NCI-H446 treated with DMSO at 0.1 percent for 48 hours (cell line): ENCODE measurements at places on chromosomes 11 and 22.
A peak's percentile ranks its signal among the peaks of the same experiment; 100 is the strongest.

- DNase-seq: no peak
These were observed 583.7 kb downstream of the BRD1 start for GRCh38 chr22:49243965-49244364.

DNA sequence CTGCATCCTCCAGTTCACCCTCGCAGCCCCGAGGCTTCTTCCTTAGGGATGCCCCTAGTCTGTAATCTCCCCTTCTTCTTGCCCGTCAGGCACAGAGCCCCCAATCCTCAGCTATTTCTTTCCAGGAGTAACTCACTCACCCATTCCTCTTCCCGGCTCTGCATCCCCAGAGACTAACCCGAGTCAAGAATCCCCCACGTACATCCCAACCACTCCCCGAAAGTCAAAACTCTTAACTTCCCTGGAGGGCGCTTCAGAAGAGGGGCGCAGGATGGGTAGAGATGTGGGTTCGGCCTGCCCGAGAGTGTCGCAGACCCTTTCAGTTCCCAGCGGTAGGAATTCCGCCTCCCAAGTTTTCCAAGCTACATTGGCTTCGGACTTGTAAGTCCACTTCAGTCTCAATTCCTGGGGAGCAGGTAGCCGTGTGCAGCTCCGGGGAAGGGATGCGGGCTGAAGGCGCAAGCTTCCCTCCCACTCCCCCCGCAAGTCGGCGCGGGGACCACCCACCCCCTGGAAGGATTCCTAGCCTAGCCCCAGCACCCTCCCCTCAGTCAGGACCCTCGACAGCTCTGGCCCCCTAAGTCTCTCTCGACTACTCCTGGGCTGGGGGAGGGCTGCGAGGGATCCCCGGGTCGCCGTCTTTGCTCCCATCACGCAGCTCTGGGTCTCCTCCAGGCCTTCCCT lies 871 bp downstream of the BDNF start:
- DNase-seq: no peak

- DNase-seq: no peak
These were observed 8.2 kb downstream of the TPST2 start for GRCh38 chr22:26581633-26582168.

GRCh38 chr11:76234416-76235232 lies 28.3 kb upstream of the WNT11 start:
- no peak for DNase-seq

- DNase-seq: no peak
These were observed 28.8 kb downstream of the YAP1 start for GRCh38 chr11:102139081-102139498.

- DNase-seq: no peak
These were observed 176.9 kb downstream of the NAV2 start for GRCh38 chr11:19889531-19889930.

GRCh38 chr11:59267736-59268475 lies 55.2 kb upstream of the MPEG1 start:
- DNase-seq: no peak

DNA sequence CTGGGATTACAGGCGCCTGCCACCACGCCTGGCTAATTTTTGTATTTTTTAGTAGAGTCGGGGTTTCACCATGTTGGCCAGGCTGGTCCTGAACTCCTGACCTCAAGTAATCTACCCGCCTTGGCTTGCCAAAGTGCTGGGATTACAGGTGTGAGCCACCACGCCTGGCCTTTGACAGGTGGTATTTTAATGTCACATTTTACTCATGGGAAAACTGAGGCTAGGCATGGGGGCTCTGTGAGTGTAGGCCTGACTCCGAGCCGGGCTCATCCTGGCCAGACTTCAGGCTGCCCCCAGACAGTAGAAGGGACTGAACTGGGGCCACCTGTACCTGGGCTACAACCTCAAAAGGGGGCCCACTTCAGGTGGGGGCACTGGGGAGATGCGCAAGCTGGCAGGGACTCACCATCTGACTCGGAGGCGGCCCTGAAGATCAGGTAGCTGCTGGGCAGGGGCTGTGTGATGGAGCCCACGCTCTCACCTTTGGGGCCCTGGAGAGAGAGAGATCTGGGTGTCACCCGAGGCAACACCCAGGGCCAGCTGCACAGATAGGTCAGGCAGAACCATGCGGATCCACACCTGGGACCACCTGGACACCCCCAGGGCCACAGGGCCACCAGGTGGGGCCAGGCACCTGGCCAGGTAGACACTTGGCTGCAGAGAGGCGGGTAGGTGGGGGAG lies 45.8 kb downstream of the OSBPL5 start:
- no peak for DNase-seq

DNA sequence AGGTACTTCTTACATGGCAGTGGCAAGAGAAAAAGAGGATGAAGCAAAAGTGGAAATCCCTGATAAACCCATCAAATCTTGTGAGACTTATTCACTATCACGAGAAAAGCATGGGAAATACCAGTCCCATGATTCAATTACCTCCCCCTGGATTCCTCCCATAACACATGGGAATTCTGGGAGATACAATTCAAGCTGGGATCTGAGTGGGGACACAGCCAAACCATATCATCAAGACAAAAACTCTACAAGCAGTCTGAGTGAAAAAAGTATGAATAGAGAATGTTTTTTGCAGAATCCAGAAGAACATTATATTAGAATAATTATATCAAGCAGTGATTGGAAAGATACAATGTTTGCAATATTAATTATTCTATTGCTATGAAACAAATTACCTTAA lies 893.7 kb downstream of the FAM181B start:
- no peak for DNase-seq

DNA sequence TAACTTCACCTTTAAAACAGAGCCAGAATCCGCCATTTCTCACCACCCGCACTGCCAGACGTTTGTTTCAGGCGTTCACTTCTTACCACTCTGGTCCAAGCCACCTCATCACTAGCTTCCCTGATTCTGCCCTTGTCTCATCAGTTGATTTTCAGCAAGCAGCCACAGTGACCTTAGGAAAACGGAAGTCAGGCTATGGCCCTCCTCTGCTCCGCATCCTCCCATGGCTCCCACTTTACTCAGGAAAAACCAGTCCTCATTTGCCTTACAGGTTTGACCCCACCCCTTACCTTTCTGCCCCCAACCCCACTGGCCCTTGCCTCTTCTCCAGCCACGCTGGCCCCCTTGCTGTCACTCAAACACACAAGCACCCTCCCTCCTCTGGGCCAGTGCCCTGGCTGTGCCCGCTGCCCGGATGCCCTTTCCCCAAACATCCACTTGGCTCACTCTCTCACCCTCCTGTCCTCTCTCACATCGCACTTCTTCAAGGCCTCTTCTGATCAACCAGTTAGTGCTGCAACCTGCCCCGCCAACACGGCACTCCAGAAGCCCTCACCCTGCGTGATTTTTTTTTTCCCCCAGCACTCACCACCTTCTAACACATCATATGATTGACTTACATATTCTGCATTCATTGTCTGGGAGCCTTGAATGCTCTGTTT lies 18.9 kb downstream of the TPST2 start:
- no peak for DNase-seq

DNA sequence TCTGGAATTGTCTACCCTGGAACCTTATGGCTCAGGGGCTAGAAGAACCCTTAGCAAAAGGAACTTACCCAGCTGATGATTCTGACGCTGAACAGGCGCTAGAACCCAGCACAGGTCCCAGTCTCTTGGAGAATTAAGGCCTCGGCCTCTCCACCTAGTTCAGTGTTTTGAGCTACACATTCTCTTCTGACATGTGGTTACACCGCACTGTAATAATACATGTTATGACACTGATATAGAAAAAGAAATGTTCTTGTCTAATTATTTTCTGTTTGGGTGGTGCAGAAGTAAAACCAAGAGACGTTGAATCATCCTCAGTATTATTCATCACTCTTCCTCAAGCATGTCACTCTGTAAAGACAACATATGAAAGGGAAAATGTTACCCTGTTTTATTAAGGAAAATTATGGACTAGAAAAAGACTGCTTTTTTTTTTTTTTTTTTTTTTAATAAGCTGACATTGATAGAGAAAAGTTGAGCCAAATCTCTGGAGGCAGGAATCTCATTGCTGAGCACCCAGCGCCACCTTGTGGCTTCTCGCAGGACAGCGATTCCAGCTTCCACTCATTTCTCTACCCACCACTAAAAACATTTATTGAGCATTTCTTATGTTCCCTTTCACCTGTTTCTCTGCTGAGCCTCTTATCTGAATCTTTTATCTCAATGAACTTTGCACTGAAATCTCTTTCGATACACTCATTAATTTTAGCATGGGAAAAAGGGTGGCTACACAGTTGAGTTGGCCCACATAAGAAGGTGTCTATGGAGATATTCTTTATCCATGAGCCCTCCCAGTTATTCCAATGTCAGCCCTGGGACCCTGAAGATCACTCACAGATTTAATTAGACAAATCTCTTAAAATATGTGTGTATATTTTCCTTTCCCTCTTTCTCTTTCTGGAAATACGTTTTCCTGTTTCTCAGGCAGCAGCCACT lies 12.6 kb upstream of the APLNR start:
- DNase-seq: peak; percentile 23

DNA sequence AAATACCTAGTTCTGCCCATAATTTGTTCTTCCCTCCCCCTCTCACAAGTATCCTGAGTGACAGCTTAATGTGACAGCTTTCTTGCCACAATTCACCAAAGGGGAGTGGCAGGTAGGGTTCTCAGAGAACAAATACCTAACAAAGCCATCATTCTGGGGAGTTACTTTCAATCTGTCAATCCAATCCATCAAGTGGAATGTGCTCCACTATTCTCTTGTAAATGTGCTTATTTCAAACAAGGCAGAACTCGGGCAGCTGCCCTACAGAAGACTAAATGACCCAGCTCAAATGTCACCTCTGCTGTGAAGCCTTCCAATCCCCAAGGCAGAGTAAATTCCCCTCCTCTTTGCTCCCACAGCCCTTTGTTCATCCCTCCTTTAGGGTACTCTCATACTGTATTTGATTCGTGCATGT lies 27.8 kb downstream of the LGR4 start:
- DNase-seq: no peak

DNA sequence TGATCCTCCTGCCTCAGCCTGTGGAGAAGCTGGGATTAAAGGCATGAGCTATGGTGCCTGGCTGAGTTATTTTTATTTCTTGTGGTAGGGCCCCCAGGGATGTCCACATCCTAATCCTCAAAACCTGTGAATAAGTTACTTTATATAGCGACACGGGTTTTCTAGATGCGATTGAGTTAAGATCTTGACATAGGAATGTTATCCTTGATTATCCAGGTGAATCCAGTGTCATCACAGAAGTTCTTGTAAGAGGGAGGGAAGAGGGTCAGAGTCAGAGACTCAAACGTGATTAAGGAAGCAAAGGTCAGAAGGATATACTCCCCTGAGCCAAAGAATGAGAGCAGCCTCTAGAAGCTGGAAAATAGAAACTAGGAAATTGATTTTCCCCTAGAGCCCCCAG lies 117.8 kb downstream of the INSC start:
- no peak for DNase-seq

DNA sequence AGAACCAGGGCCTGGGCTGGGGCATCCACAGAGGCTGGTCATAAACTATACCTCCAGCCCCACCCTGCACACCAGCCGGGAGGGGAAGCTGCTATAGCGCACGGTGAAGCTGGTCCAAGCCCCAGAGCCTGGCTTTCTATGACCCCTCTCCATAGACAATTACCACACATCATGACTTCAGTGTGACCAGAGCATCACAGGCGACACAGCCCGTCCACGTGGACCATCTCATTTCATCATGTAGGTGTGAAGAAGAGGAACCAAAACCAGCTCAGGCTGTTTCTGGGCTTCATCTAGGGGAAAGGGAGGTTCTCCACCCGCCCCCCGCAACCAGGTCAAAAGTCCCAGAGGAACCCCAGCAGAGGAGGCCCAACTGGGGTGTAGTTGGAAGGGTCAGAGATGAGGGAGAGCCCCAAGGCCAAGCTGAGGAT lies 3.0 kb downstream of the CXCR5 start:
- no peak for DNase-seq

DNA sequence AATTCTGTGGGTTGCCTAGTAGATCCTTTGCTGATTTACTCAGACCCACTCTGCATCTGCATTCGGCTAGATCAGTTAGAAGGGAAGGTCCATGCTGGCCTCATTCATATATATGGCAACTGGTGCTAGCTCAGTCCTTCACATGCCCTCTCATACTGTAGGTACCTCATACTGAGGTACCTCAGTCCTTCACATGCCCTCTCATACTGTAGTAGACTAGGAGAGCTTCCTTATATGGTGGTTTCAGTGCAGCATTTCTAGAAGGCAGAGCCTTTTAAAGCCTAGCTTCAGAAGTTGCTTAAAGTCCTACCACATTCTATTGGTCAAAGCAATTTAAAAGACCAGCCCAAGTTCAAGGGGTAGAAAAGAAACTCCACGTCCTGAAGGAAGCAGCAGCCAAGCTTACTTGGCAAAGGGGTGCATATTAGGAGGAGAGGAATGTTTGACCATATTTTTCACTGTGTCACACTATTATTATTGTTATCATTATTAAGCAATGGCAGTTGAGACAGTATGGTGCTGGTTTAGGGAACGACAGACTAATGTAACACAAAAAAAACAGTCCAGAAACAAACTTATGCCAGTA lies 356.4 kb downstream of the DYNC2H1 start:
- no peak for DNase-seq

DNA sequence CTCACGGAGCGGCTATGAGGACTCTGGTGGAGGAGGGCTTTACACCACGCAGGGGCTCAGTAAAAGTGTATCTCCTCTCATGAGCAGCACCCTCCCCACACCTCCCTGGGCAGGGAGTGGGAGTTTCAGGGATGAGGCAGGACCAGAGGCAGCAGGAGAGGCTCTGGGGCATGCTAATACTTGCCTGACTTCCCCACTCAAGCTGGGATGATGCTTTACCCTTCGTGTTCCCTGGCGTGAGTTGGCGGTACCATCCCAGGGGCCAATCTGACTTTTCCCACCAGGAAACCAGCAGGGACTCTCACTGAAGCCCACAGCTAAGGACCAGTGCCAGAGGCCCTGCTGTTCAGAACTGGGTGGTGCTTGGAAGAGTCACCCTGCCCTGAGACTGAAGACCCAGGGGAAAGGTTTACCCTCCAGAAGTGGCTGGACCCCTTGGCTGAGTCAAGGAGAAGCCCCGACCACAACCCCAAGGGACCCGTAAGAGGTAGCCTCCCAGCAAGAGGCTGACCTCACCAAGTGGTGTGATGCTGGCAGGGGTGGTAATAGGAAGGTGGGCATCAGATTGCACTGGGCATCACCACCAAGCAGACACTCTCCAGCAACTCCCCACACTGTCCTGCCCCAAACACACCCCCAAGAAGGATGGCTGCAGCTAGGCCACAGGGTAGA lies 65.6 kb downstream of the THAP12 start:
- no peak for DNase-seq

GRCh38 chr11:11806586-11806985 lies 35.2 kb upstream of the USP47 start:
- no peak for DNase-seq

DNA sequence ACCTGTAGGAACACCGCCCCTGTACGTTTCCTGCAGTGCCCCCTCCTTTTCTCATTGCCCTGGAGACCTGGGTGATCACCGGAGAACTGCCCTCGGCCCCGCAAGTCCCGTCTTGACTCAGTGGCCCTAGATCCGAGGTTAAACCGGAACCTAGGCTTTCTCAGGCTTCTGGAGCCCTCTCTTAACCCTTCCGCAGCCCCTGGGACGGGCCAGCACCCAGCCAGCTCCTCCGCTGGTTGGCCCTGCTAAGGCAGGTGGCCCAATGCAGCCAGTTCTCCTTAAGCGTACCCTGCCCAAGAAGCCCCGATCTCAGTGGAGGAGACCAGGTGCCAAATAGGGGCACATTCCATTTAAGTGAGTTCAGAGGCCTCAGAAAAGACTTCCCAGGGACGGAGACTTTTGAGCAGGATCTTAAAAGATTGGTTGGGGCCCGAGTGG lies 776 bp downstream of the NLRX1 start:
- DNase-seq: no peak
